Activated naive CD8-positive, alpha-beta T cell treated with anti-CD3 and anti-CD28 coated beads, Interleukin-2, amount 10 ng/mL, durations not matched to agents 7 days and 5 days (primary cell): ENCODE measurements at places on chromosomes 2 and 18. TPM values are rescaled to one million over a fixed set of nuclear protein-coding genes. Genes with fewer than 3 reads are reported as not detected.

Gene SCN2A
- 0.06 TPM for total RNA-seq

Gene ENOSF1
- total RNA-seq, result 79.5 TPM

- DNase-seq, result no peak
Measured at GRCh38 chr2:32453242-32454062, 96.6 kb downstream of the BIRC6 start.

DNA sequence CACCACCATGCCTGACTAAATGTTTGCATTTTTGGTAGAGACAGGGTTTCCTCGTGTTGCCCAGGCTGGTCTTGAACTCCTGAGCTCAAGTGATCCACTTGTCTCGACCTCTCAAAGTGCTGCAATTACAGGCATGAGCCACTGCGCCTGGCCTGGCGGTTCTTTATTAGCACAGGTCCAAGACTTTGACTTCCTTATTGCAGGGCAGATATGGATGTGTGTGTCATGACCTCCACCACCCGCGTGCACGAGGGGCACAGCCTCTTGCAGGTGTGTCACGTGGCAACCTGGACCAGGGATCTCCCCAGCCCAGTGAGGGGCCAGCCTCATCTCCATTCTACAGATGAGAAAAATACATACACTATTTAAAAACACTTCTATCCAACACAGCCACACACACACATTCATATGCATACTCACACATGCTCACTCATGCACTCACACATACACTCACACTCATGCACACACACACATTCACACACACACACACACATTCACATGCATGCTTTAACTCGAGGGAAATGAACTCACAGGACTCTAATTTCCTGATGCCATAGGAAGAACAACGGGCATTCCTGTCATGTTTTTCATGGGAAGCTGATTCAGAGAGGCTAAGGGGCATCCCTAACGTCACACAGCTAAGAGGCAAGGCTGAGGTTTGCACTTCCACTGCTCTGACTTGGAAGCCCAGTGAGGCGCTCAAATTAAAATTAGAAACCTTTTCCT is 38.8 kb downstream of the RRM2 start:
- no peak for DNase-seq

- DNase-seq, result no peak
Measured at GRCh38 chr2:224934526-224935188, 107.6 kb downstream of the DOCK10 start.

DNA sequence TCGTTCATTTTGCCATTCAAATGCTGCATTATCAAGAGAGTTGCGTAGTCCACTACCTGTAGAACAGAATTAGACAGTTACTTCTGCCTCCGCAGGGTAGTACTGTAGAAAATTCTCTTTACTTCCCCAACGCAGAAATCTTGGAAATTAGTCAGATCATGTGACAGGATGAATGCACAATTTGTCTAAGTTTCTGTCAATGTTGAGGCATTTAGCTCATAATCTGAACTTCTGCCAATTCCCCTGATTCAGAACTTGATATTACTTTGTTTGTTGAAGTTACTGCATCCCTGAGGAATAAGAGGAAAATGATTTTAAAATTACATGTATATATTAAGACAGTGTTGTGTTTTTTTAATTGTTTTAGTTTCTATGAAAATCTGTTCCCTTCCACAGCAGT is 83.4 kb downstream of the TTC27 start:
- DNase-seq, result no peak
